ENCODE measurements at places on chromosomes 1 and 21. TPM values are rescaled to one million over a fixed set of nuclear protein-coding genes. Genes with fewer than 3 reads are reported as not detected.

DNA sequence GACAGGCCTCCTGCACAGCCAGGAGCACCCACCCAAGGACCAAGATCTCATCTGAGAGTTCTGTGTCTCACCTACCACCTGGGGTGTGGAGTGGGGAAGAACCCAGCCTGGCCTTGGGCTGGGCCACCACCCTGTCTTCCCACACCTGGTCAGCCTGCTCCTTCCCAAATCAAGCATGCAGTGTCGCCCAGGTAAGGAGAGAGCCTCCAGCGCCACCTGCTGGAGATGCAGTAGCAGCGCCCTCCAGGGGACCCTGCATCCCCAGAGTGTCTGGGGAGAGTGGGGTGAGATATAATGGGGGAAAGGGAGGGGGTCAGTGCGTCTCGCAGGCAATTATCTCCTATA lies 32.3 kb downstream of the KIAA2013 start:
- H3K36me3 ChIP-seq, result no peaks in the 10 kb centered on the region
- no peaks in the 10 kb centered on the region for H3K4me1 ChIP-seq
- no peak overlapping the region for H3K27ac ChIP-seq

Gene S100A7
- not detected for polyA plus RNA-seq

- peaks cover 66% of the 10 kb centered on the region for H3K27me3 ChIP-seq
- no peak for DNase-seq
- H3K4me3 ChIP-seq, result no peak overlapping the region
- peaks cover 32% of the 10 kb centered on the region for H3K4me1 ChIP-seq
These were observed 3.1 kb downstream of the BCAN start for GRCh38 chr1:156645056-156645455.

Gene ZNF687
- polyA plus RNA-seq, result 0.96 TPM

DNA sequence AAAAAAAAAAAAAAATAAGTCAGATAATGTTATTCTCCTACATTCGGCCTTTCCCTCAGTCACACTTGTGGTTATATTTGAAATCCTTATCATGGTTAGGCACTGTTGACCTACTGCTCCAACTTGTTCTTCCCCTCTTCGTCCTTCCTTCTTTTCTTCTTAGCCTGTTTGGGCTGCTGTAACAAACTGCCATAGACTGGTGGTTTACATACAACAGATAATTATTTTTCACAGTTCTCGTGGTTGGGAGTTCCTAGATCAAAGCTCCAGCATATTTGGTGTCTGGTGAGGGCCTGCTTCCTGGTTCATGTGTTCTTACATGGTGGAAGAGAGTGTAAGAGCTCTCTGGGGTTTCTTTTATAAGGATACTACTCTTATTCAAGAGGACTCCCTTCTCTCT lies 73.4 kb downstream of the RABGAP1L start:
- H3K4me3 ChIP-seq, result no peak overlapping the region
- no peak overlapping the region for H3K27ac ChIP-seq
- no peak for DNase-seq
- H3K27me3 ChIP-seq, result no peaks in the 10 kb centered on the region

GRCh38 chr1:161139766-161140165 lies 7.3 kb upstream of the DEDD start:
- no peaks in the 10 kb centered on the region for H3K27me3 ChIP-seq
- H3K4me3 ChIP-seq, result no peak overlapping the region
- no peak overlapping the region for H3K27ac ChIP-seq
- no peaks in the 10 kb centered on the region for H3K36me3 ChIP-seq

DNA sequence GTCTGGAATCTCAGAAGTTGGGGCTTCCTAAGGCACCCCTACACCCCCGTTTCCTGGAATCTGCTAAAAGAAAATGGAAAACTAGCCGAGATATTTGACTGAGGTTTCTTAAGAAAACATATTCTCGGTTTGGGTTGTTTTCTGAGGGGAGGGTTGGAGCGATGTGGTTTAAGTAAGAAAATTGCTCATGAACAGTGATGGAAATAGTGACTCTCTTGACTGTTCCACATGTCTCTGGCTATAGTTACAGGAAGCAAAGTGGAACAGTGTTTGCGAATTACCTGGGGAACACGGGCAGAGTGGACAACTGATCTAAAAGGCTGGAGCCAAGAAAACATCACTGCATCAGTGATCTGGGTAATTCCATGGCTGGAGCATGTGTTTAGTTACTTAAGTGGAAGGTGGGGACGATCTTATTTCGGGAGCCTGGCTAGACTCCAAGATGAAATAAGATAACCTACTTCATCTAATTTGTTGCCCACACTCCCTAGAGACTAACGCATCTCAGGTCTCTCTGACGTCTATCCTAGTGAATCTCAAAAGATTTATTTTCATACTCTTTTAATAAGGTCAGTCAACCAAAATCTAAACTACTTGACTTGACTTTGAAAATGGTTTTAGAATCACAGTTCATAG lies 92.4 kb downstream of the KCNJ15 start:
- peaks cover 8% of the 10 kb centered on the region for H3K27me3 ChIP-seq
- no peak overlapping the region for H3K4me3 ChIP-seq
- H3K4me1 ChIP-seq, result no peaks in the 10 kb centered on the region
- DNase-seq, result no peak
- H3K36me3 ChIP-seq, result no peaks in the 10 kb centered on the region
- H3K27ac ChIP-seq, result no peak overlapping the region

- no peaks in the 10 kb centered on the region for H3K36me3 ChIP-seq
- no peak overlapping the region for H3K27ac ChIP-seq
- H3K4me3 ChIP-seq, result no peak overlapping the region
These were observed 91.7 kb downstream of the ROR1 start for GRCh38 chr1:63865561-63865960.

Gene OR2T5
- not detected for polyA plus RNA-seq

All from naive thymus-derived CD8-positive, alpha-beta T cell (primary cell).